Osteocyte (in vitro differentiated cells): ENCODE measurements at places on chromosomes 11 and 22. TPM values are rescaled to one million over a fixed set of nuclear protein-coding genes. Genes with fewer than 3 reads are reported as not detected.

AKIP1 gene
- 28.8 and 32.6 TPM in 2 replicates for total RNA-seq

KRTAP5-11 gene
- total RNA-seq, result not detected in 2 replicates

DNA sequence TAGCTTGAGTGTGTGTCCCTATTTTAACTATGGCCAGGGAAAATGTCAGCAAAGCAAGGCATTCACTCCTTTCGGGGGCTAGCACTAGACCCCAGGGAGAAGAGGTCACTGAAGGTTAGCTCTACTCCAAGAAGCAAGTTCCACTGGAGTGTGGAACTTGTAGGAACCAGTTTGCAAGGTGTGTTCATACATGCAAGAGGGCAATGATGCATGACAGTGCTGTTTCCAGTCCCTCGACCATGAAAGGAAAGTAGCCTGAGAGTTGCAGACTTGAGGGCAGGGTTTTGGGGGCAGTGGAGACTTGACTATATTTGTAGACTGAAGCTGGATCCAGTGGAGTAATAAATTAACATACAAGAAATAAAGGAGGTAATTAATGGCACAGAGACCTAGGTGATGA is 21.6 kb upstream of the SLC36A4 start:
- DNase-seq, result no peak

DNA sequence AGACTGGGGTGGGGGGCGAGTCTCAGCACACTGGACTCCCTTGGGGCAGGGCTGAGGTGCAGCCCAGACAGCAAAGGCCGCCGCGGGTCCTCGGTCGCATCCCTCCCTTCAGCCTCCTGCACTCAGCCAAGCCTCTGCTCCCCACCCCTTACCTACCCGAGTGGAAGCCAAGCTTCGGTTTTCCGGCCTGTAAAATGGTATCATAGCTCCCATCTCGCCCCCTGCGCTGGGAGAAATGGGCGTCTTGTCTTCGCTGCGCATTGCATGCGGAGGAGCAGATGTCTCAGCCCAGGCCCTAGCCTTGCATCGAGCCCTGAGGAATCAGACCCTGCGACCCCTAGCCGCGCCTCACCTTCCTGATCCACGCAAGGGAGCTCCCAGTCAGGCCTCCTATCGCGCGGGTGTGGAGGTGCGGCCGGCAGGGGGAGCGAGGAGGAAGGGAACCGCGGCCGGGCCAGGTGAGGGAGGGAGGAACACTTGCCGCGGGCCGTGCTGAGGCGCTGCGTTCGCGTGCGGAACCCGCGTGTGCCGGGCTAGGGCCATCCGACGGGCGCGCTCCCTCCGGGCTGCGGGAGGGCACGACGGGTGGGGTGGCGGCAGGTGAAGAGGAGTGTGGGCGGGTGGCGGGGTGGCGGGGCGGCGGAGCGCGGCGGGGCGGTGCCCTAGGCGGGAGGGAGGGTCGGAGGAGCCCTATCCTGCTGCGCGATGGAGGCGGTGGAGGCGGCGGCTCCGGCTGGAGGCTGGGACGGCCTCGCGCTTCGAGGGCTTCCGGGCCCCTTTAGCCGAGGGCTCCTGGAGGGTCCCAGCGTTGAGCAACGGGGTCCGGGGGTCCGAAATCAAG is 4.1 kb upstream of the TBX1 start:
- DNase-seq, result no peak

DNA sequence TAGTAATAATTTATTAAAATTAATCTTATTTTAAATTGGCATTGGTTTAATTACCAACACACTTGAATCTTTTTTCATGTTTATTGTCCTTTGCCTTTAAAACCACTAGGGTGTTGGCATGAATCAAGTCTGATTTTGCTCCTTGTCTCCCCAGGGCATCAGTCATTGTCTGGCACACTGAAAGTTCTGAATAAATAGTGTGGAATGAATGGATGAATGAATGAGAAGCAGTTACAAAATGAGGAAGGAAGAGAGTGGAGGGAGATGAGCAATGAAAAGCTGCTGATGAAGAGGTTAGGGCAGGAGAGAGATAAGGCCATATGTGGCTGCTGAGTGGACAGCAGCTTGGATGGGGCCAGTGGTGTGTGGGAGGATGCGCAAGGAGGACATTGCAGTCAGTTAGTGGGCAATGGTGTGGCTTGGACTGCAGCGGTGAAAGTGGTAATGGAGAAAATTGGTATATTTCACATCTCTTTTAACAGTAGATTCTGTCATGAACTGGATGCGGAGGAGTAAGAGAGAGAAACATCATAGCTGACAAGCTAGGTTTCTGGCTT is 132.0 kb downstream of the SPON1 start:
- no peak for DNase-seq

DNA sequence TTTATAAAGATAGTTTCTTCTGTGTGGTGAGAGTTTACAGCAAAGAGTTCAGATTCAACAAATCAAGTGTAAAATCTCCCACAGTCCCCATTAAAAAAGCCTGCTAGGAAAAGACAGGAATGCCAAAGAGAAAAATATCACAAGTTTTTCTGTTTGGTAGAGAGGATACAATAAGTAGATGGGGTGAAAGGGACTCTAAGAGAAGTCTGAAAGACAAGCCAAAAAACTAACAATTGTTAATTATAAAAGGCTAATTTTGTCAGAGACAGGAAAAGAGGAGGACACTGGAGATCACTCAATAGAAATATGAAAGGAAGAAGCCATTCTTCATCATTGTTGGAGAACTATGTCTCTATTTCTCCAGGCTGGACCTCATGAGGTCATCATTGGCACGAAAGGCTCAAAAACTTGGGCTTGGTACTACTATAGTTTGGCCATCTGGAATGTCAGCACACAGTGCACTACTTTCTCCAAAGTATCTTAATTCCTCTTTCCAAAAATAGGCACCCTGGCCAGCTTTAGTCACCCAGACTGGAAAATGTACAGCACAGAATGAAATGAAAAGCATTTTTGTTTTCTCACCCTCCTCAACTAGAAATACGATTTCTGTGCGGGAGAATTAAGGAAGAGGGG is 531 bp upstream of the SOX6 start:
- no peak for DNase-seq

DNA sequence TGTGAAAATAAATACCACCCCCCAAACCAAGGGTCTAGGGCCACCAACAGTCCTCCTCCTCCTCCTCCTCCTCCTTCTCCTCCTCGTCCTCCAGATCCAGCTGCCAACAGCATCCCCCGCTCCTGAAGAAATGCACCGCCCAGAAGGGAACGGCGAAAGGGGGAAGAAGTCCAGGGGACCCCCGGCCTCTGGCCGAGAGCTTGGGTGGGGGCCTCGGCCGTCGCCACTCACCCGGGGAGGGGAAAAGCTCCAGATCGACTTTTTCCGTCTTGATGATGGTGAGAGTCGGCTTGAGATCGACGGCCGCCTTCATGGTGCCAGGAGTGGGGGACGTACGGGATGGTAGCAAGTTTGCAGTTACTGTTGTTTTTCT is 65.7 kb downstream of the ETS1 start:
- no peak for DNase-seq

DNA sequence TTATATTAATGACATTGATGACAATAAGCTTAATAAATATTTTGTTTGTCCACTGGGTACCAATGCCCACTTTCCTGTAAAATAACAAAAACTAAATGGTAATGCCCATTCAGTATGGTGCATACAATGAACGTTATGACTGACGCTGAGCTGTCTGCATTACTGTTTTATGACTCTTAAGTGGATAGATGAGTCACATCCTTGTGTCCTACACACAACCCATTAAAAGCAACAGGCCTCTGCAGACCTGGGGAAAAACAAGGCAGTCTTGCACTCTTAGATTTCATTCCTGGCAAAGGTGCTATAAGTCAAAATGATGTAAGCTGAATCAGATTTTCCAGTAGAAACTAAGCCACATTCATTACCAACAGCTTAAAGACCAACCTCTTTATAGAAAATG is 176.3 kb upstream of the TMEM45B start:
- no peak for DNase-seq

- DNase-seq, result no peak
Measured at GRCh38 chr22:44664149-44664548, 37.9 kb upstream of the PRR5 start.

DNA sequence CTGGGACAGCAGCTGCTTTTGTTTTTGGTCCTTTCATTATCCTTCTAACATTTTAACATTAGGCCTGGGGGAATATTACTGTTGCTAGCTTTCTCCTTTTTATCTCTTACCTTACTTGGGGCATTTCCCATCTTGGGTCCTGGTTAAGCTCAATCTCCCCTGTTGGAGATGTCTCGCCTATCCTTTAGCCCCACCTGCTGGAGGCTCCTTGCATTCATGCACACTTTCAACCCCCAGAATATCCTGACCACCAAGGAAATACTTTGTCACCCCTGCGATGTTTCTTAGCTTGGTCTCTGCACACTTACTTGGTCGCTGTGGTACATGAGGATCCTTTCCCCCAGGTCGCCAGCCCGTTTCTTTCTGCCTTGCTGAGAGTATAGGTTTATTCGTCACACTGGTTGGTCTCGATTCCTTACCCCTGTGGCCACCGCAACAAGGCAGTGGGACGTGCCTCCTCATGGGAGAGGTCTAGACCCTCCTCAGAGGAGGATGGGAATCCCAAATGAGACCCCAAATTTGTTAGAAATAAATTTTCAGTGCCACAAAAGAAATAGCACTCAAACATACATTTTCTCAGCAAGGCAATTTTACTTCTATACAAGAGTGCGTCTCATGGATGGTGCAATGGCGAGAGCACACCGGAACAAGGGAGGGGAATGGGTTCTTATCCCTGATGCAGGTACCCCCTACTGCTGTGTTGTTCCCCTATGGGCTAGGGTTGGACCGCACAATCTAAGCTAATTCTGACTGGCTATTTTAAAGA is 5.4 kb upstream of the TXN2 start:
- DNase-seq, result no peak

HOATZ gene
- not detected in 2 replicates for total RNA-seq

TPP1 gene
- 157 and 171 TPM in 2 replicates for total RNA-seq

DNA sequence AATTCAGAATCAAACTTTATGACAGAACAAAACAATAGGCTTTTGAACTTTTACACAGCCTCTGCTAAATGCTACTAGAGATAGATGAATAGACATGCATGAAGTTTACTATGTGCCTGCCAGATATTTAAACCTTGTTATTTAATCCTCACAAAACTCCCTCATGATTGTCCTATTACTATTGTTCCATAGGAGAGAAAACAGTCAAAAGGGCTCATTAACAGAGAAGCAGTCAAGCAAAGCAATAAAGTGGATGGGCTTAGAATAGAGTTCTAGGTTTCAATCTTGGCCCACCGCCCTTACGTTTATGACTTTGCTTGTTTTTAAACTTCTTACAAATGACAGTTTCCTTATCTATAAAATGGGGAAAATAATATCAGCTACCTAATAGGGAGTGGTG is 12.9 kb downstream of the CWC15 start:
- no peak for DNase-seq
